Mammary microvascular endothelial cell (primary cell): ENCODE measurements at places on chromosomes 4 and X. TPM values are rescaled to one million over a fixed set of nuclear protein-coding genes. Genes with fewer than 3 reads are reported as not detected.

Gene ALB
- not detected in 2 replicates for total RNA-seq

Gene SYN1
- total RNA-seq = 0.05 and 0.07 TPM in 2 replicates

Gene RHOXF2
- not detected in 2 replicates for total RNA-seq

Gene TRIML2
- 126 TPM in 2 replicates for total RNA-seq

Gene RPS6KA6
- 0.13 and 0.15 TPM in 2 replicates for total RNA-seq

Gene NAP1L2
- total RNA-seq = 0.34 and 1.6 TPM in 2 replicates

Gene BRCC3
- total RNA-seq = 13.9 and 14.5 TPM in 2 replicates

Gene PRRG3
- not detected in 2 replicates for total RNA-seq

Gene NSG1
- 2.4 and 2.7 TPM in 2 replicates for total RNA-seq

Gene CLGN
- 0.79 and 1.1 TPM in 2 replicates for total RNA-seq

Gene SPANXN3
- not detected in 2 replicates for total RNA-seq

Gene OGT
- 31.8 and 33.1 TPM in 2 replicates for total RNA-seq

Gene ADAM29
- not detected in 2 replicates for total RNA-seq

Gene INTS6L
- 0.93 and 1.5 TPM in 2 replicates for total RNA-seq

Gene NLGN4X
- total RNA-seq = 0.13 and 0.20 TPM in 2 replicates

Gene S100G
- not detected in 2 replicates for total RNA-seq

Gene SPACA5
- total RNA-seq = 0.80 TPM in 1 of 2 replicates, not detected in the other

Gene MXRA5
- not detected in 2 replicates for total RNA-seq

Gene MAGEA4
- not detected in 2 replicates for total RNA-seq

Gene FAT1
- total RNA-seq = 1.5 and 1.6 TPM in 2 replicates

Gene PPP2R2C
- total RNA-seq = not detected in 2 replicates

Gene ESX1
- total RNA-seq = 0.20 TPM in 1 of 2 replicates, not detected in the other

Gene CXCL5
- 1.3 and 1.8 TPM in 2 replicates for total RNA-seq

Gene DRD5
- not detected in 2 replicates for total RNA-seq
